Endothelial cell of umbilical vein (primary cell): ENCODE measurements at places on chromosomes 2 and 18. TPM values are rescaled to one million over a fixed set of nuclear protein-coding genes. Genes with fewer than 3 reads are reported as not detected.

SERPINB4 gene
- total RNA-seq, result not detected in 2 replicates

DIS3L2 gene
- total RNA-seq, result 31.2 and 31.5 TPM in 2 replicates

- peak; percentile 60 for DNase-seq
These were observed 50.3 kb downstream of the SH2D6 start for GRCh38 chr2:85468704-85469349.

GRCh38 chr2:226742347-226742746 lies 57.3 kb downstream of the IRS1 start:
- no peak for DNase-seq

GRCh38 chr2:40127890-40128557 lies 323.9 kb downstream of the SLC8A1 start:
- no peak for DNase-seq

- no peak for DNase-seq
These were observed 258.3 kb upstream of the SALL3 start for GRCh38 chr18:78721238-78721875.

DNA sequence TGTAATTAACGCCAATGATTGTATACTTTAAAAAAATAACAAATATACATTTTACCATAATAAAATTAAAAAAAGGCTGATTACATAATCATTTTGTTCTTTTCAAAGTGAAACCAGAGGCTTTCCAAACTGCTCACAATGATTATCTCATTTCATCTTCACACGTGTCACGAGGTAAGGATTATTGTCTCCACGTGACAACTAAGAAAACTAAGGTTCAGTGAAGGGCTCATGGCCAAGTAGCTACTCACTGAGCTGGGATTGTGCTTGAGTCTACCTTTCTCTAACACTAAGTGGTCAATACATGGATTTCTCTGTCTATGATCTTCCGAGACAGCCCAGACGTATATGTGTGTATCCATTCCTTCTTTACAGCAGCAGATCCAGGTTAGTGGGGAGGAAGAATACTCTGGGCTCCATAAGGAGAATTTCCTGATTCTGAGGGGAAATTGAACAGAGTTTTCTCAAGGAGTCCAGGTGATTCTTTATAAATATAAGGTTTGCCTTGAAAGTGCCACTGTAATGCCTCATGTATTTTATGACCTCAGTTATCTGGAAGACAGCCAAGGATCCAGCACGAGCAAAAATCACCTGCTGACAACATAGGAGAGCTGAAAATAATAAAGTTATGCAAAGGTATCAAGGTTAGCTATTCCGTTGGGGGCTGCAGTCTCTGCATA lies 25.6 kb upstream of the ACSL3 start:
- DNase-seq, result no peak

DNA sequence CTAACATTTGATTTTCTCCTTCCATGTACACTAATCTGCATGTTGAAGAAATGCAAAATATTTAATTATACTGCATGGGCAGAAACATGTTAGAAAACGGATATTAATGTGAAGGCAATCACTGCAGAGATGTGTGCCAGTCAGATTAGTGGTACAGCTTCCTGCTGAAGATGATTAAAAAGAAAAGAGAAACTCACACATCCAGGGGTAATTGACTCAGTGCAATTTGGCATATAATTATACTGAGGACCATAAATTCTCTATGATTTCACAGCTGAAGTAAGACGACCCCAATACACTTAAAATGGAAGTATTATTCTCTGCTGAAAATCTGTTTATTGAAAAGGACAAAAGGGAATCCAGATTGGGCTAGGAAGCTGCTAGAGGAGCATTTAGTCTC lies 243.4 kb downstream of the TGIF1 start:
- DNase-seq, result no peak

DNA sequence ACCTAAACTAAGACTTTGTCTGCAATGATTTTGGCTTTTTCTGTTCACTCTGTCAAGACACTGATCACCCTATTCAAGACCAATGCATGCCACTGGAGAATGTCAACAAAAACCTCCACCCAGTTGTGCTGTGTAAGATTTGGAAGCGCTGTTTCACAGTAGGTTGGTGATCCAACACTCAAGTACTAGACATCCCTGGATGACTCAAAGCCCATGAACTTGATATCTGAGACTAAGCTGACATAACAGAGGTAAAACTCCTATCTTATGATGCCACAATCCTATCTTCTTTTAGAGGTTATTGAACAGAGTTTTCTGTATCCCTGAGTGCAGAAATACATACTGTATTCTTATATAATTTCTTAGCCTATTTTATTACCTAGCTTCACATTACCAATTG lies 251.3 kb upstream of the ETAA1 start:
- DNase-seq, result no peak

- DNase-seq, result no peak
These were observed 5.2 kb upstream of the IL1RL1 start for GRCh38 chr2:102306125-102306524.

- no peak for DNase-seq
These were observed 21.7 kb downstream of the CDH19 start for GRCh38 chr18:66582211-66582610.

DLGAP1 gene
- 0.81 TPM in 1 of 2 replicates, not detected in the other for total RNA-seq

DNA sequence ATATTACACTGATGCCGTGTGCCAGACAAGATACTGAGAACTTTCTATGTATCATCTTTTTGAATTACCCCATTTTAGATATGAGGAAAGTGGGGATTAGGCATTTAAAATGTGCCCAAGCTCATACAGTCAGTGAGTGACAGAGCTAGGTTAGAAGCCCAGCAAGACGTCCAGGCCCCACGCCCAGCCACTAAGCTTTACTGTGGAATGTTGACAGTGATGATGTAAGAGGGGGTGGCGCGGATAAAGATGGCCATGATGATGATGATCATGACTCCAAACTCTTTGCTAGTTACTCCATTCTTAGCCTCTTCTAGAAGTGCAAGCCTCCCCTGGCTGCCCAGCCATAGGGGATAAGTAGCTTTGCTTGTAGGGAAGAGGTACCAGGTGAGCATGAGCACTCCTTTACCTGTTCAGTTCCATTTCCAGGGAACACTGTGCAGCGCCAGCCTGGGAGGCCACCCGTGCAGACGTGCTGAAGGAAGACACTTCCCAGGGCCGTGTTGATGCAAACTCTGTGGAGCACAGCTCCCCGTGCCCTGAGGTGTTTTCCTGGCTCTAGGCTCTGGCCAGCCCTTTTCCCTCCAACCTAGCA lies 65.5 kb downstream of the BCL2L11 start:
- no peak for DNase-seq

- DNase-seq, result no peak
These were observed 9.3 kb upstream of the TTL start for GRCh38 chr2:112472547-112473263.

DNA sequence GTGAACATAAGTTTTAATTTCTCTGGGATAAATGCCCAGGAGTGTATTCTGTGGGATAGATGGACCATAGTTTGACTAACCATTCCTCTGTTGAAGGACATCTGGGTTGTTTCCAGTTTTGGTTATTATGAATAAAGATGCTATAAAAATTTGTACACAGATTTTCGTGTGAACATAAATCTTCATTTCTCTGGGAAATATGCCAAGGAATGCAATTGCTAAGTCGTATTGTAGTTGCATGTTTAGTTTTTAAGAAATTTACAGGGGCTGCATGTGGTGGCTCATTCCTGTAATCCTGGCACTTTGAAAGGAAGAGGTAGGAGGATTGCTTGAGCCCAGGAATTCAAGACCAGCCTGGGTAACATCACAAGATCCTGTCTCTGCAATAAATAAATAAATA lies 6.9 kb upstream of the SLC11A1 start:
- peak; percentile 55 for DNase-seq

- DNase-seq, result no peak
These were observed 173.8 kb downstream of the BCL11A start for GRCh38 chr2:60379684-60380083.

QPCT gene
- total RNA-seq, result 12.8 and 14.3 TPM in 2 replicates

DNA sequence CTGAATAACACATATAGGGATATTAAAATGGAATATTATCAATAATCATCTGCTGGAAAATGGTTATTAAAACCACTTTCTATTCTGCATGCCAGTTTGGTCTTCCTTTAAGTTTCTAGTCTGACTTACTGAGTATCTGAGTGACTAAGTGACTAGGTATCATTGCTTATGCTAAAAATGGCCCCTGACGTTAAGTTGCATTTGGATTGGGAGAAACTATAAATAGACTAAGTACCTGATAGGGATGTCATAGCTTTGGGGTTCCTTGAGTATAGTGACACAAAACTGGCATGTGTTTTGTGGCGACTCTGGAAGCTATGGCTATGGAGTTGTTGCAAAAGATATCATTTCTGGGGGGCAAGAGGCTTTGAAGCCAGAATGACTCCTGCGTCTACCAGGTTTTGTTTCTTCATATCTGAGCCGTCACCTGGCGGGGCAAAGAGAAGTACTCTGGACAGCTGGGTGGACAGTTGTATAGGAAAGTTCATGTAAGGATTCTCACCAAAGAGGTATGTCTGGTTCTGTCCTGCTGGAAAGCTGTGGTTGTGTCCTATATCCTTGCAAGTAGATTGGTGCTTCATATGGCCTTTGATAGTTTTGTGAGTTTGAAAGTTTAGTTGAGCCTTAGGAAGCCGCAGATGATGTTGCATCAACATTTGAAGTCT lies 17.9 kb downstream of the ITGAV start:
- DNase-seq, result no peak

- DNase-seq, result no peak
These were observed 8.3 kb downstream of the PXDN start for GRCh38 chr2:1736045-1736444.

- no peak for DNase-seq
These were observed 64.0 kb downstream of the TFCP2L1 start for GRCh38 chr2:121220995-121221394.

- peak; percentile 21 for DNase-seq
These were observed at the start of gene ADD2 for GRCh38 chr2:70767699-70768589. TSS of gene ADD2 (minus strand) at chr2:70768200. CDS start at chr2:70706408, 61,792 bp downstream.

PID1 gene
- total RNA-seq, result not detected in 2 replicates

IL36B gene
- total RNA-seq, result not detected in 2 replicates

DNA sequence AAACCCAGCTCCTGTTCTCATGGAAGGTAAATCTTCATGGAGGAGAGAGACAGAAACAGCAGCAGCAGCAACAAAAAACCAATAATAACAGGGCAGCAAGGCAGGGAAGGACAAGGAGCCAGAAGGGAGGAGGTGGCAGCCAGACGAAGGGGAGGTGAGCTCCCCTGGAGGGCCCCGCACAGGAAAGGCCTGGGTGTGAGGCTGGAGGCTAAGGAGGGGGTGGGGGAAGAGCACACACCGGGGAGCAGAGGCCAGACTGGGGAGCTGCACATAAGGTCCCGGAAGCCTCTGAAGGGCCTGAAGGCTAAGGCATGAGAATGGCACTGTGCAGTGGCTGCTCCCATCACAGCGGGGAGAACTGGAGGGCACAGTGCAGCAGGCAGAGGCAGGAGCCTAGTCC lies 94.8 kb upstream of the SMAD7 start:
- DNase-seq, result no peak

GRCh38 chr2:69933839-69934613 lies 19.1 kb downstream of the MXD1 start:
- peak; percentile 87 for DNase-seq

DNA sequence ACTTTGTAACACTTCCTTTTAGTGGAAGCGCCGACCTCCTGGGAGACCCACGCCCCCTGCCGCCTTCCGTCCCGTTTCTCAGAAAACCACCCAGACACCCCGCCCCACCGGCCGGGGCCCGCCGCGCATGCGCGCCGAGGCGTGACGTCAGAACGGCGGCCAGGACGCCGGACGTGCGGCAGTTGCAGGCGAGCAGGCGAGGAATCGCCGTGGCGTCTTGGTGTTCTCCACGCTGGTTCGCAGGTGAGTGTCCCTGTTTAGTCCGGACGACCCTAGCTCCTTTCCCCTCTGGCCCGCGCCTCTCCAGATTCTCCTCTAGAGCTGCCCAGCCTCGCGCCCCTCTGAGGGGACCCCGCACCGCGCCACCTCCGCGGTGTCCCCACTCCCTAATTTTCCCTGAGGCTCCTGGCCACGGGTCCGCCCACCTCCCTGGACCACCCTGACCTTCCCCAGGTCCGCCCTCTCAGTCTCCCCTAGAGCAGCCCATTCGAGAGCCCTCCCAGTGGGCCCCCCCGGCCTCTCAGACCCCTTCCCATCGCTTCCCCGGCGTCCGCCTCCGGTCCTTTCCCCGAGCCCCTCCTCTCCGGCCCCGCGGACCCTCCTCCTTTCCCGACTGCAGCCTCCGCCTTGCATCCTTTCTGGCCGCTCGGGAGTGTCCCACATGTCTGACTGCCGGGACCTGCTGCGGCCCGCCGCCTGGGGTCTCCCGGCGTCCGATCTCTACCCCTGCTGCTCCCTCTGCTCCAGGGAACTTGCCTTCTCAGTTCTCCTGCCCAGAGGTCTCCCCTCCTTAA lies at the start of gene PLEKHB2:
Gene PLEKHB2 (plus strand): TSS at position 181 of the 794 bp plus-strand sequence. CDS start 15,606 bp downstream, outside the sequence.
- DNase-seq, result peak; percentile 93

- DNase-seq, result no peak
These were observed 27.2 kb downstream of the CDKL4 start for GRCh38 chr2:39216346-39217191.

GRCh38 chr2:231336700-231337099 lies 58.8 kb upstream of the B3GNT7 start:
- DNase-seq, result no peak

DNA sequence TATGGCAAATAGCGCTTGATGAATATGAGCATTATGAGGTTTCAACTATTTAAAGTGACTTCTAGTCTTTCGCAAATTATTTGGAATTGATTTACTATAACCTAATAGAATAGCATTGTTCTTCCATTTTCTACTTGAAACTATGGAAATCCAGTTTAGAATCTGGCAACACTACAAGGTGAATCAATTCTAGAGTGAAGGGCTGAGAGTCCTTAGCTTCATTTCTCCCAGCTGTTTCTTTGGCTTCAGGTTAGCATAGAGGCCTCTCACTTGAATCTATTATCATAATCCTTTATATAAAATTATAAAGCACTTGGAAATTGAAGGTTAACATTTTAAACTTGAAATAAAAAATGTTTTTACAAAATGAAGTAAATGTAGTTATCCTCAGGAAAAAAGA lies 318.8 kb downstream of the CCDC85A start:
- no peak for DNase-seq

- no peak for DNase-seq
These were observed 92.0 kb downstream of the USP40 start for GRCh38 chr2:233474308-233475160.

DTNB gene
- 13.9 and 17.0 TPM in 2 replicates for total RNA-seq

NAT8 gene
- total RNA-seq, result not detected in 2 replicates

DNA sequence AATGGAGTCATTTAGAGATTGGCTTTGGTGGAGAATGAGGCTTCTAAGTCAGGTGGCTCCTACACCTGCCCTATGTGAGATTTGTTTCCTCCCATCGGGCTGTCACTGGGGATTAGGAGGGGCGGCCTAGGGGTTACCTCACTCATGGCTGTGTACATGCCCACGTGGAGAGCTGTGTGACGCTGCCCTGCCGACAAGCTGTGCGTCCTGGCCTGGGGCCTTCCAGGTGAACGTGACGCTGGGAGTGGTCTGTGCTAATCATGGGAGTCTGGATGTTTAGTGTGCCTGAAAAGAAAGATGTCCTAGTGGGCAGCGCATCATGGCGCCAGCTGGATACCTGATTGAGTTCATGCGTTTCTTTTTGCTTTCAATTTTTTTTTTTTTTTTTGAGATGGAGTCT lies 14.0 kb downstream of the ASB1 start:
- DNase-seq, result no peak

SLC5A7 gene
- total RNA-seq, result not detected in 2 replicates
